Stimulated activated CD8-positive, alpha-beta memory T cell treated with anti-CD3 and anti-CD28 coated beads, Interleukin-7, amount 100 ng/mL, for 24 hours (primary cell): ENCODE measurements at places on chromosomes 2 and 18.

DNA sequence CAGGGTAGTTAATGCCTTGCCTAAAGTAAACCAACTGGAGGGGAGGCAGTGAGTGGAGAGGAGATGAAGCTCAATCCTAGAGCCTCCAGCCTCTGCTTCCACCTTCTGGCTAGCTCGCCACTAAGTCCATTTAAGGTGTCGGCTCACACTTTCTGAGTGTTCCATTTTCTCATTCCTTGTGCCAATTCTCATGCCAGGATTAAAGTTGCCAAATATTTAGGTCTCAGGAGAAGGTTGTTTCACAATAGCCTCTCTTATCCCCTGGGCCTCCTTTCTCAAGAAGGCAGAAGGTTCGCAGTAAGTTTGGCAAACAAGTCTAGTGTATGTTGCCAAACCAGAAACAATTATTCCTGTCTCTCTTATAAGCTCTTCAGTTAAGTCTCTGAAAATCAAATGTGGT, 57.2 kb downstream of the TACR1 start:
- no peak for DNase-seq

GRCh38 chr18:24491927-24492834, 31.7 kb downstream of the HRH4 start:
- DNase-seq, result no peak

- no peak for DNase-seq
These were observed 61.2 kb upstream of the RBBP8 start for GRCh38 chr18:22871809-22872525.

DNA sequence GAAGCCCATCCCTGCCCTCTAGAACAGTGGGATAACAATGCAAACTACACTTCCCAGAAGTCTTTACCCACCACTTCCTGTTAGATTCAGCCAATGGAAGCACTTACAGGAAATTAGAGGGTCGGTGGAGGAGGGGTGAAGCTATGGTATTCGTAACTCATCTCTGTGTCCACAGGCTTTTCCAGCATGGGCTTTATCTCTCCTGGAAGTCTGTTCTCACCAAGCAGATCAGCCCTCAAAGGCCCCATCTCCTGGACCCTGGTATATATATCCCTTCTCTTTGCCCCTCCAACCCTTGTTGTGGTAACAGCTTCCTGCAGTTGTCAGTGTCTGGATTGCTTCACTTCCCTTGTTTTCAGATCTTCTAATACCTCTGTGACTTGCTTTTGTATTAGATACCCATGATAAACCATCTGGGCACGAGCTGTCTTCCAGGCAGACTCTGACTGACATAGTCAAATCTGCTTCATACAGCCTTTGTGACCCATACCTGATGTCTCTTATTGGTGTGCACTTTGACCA, 475.0 kb upstream of the POU3F3 start:
- no peak for DNase-seq

GRCh38 chr2:46015671-46016070, 281.5 kb upstream of the EPAS1 start:
- no peak for DNase-seq

DNA sequence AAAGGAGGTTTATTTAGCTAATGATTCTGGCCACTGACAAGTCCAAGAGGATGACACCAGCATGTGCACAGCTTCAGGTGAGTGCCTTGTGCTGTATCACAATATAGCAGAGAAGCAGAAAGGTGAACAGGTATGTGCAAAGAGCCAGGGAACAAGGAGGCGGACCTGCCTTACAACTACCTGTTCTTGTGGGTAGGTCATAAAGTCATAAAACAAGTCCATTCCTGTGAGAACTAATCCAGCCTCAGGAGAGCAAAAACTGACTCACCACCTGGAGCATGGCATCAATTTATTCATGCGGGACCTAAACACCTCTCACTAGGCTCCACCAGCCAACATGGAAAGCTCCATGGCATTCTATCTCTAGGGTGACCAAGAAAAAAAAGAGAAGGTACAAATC, 234.2 kb downstream of the ASXL3 start:
- no peak for DNase-seq

GRCh38 chr2:31983762-31984467, 26.9 kb downstream of the MEMO1 start:
- DNase-seq, result no peak

DNA sequence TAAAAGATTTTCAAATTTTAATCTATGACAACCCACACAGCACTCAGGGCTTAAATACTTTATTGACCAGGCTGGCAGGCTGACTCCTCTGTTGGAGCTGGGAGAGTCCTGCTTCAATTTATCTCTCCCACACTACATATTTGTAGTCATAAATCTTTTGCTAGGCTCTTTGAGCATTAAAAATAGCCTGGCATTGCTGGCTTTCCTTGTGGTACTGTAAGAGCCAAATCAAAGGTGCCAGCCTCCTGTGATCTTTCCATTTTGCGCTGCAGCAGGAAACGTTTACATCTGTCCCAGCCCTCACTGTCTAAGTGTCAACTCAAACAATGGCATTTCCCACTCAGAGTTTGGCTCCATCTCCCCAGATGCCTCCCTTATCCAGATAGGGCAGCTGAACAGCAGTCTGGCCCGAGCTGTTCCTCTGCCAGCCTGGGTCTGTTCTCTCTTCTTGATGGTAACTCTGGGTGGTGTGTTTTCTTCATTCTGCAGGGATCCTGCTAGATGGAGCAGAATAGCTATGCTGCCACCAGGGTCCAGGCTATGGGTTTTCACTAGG, 62.1 kb downstream of the LRRTM1 start:
- no peak for DNase-seq

- no peak for DNase-seq
These were observed 85.4 kb upstream of the ATG16L1 start for GRCh38 chr2:233165895-233166661.

DNA sequence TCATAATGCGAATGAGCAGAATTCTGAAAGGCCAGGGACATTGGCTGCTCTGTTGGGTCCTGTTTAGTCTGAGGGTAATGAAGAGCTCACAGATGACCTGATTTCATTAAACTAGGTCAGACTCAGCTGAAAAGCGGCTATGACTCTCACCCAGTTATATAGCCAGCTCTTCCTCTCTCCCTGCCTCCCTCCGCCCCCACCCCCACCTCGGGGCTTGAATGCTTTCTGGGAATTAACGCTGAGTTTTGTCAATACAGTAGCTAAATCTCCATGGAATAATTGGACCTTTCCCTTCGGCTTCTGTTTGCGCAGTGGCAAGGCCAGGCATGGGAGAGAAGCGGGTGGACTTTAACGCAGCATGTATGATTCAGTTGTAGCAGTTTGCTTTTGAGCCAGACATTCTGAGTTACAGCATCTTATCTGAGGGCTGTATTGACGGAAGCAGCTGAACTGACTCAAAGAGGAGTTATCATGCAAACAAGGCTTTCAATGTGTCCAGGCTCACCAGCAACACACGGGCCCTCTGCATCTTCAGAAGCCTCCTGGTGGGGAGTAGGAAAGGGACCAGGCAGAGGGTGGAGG, 110.6 kb downstream of the MYCN start:
- DNase-seq, result no peak

GRCh38 chr2:237426517-237426916, 12.6 kb upstream of the COL6A3 start:
- no peak for DNase-seq

GRCh38 chr2:157256626-157257025, 879 bp upstream of the GALNT5 start:
- DNase-seq, result no peak

DNA sequence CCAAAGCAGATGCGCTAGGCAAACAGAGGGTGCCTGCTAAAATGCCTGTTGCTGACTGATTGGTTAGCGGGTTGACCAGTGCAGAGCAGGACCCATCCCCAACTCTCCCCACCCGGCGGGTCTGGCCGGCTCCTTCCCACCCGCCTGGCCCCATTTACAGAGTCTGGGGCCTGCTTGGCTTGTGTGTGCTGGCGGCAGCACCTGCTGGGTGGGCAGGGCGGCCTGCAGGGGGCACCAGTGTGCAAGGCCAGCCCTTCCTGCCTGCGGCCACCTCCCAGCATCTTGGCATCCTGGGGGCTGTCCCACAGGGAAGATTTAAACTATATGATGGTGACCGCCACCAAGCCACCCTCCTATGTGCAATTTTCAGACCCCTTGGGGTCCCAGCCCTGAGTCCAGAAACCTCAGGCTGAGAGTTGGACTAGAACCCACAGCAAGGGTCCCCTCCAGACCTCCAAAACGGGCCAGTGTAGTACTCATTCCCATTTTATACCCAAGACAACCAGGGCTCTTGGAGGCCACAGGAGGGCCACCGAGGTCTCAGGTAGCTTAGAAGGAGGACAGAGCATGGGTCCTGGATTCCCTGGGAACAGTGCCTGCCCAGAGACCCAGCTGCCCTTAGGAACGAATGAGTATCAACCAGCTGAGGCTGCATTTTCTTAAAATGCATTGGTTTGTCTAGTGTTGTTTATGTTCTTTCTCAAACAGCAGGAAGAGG, 173.6 kb downstream of the SMAD7 start:
- peak; percentile 22 for DNase-seq

GRCh38 chr2:83725735-83726134, 733.3 kb downstream of the SUCLG1 start:
- DNase-seq, result no peak

DNA sequence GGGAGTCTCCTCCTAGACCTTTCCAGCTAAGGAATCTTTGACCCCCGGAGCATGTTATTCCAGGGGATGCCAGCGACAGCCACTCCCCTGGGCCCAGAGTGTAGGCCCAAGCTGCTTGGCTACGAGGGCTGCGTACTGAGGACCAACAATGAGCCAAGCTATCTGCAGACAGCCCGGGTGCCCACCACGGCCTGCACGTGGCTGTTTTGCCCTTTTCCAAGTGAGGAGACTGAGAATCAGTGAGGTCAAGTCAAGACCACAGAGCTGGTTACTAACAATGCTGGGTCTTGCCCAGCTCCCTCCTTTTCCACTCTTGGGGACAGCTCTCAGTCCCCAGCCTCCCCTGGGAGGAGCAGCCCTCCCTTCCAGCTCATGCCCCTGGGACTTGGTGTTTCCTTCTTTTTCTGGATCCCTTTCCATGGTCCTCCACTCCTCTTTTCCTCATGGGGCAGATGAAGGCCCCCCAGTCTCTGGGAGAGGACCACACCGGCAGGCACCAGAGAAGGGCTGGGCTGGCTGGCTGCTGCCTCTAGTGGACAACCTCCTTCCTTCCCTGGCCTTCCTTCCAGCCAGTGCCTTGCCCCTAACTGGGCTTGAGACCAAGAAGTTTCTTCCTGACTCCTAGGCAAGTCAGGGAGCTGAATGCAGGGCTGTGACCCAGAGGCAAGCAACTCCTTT, 550 bp upstream of the MALL start:
- no peak for DNase-seq

DNA sequence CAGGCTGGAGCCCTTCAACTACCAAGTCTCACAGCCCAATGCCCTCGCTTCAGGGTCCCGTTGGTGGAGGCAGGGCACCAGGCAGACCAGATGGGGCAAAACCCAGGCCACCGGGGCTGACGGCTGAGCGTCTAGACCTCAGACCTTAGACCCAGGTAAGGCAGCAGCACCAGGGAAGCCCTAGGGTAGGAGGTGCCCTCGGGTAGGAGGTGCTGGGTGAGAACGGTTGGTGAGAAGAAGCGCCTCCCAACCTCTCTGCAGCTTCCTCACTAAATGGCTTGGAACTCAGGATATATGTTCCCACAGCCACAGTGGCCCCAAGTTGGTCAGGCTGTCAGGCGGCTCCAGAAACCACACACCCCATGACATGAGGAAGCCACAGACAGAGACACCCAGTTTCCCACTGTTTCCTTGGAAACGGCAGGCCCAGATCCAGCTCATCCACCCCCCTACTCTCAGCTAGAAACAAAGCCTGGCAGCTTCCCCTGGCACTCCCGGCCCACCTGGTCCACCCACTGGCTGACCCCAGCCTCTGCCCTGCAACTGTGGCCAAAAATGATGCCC, 13.1 kb upstream of the MLPH start:
- no peak for DNase-seq

- DNase-seq, result no peak
These were observed 196.1 kb upstream of the OSR1 start for GRCh38 chr2:19554520-19554919.

DNA sequence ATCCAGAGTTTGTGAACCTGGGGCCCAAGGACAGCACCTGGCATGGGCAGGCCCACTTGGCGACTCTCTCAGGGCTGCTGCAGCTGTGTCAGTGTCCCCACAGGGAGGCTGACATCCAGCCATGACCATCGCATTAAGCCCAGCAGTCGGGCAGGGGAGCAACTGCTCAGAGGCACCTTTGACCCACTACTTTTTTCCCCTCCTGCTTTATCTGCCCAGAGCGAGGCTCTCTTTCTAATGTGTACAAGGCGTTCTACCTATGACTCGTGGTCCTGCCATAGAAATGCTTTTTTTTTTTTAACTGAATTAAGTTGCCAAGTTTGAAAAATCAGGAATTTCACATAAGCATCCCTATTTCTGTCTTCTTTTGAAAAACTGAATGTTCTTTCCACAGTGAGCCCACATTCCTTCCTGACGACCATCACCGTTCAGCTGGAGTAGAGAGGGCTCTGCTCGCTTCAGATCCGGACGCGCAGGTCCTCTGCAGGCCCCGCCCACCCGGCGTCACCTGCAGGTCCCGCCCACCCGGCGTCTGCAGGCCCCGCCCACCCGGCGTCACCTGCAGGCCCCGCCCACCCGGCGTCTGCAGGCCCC, 403 bp upstream of the CLUL1 start:
- no peak for DNase-seq

GRCh38 chr2:18055290-18055689, 176.8 kb downstream of the KCNS3 start:
- no peak for DNase-seq

GRCh38 chr2:45983213-45983612, 314.0 kb upstream of the EPAS1 start:
- DNase-seq, result no peak

- no peak for DNase-seq
These were observed 218.9 kb upstream of the TANK start for GRCh38 chr2:160941290-160941846.

GRCh38 chr18:42287047-42287446, 332.0 kb downstream of the PIK3C3 start:
- DNase-seq, result no peak

DNA sequence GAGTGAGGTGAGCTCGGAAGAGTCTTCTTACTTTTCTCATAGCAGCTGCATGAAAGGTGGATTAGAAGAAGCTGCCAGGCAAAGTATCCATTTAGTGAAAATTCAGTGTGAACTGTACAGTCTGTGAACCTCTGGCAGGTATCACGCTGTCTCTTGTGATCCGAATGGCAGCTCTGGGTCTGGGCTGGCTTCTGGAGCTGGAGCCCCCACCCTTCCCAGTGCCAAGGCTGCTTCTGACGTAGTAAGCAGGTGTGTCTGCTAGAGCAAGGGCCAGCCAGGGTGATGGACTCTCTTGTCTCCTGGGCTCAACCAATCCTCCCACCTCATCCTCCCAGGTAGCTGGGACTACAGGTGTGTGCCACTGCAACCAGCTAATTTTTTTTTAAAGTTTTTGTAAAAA, 14.0 kb upstream of the NTSR2 start:
- DNase-seq, result no peak

- no peak for DNase-seq
These were observed 23.2 kb upstream of the IMP4 start for GRCh38 chr2:130319536-130319935.

DNA sequence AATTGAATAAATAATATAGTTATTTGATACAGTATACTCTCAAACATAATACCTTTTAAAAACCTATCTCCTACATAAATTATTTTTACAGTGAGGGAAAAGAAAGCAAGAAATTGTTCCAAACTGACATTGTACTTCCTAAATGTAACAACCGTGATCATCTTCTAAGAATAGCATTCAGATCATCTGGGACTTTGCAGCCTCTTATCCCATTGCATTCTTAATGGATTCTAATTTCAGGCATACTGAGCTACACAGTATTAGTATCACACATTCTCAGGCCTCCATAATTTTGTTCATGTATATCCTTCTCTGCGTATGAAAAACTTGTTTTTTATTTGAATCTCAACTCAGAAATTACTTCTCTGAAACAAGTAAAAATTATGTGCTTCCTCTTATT, 1134.7 kb upstream of the CDH2 start:
- no peak for DNase-seq
